ENCODE measurements at places on chromosomes 7 and 10. TPM values are rescaled to one million over a fixed set of nuclear protein-coding genes. Genes with fewer than 3 reads are reported as not detected.
A peak's percentile ranks its signal among the peaks of the same experiment; 100 is the strongest.

- peak; percentile 43 for DNase-seq
These were observed 111.8 kb downstream of the JAZF1 start for GRCh38 chr7:28068811-28069216.

DNA sequence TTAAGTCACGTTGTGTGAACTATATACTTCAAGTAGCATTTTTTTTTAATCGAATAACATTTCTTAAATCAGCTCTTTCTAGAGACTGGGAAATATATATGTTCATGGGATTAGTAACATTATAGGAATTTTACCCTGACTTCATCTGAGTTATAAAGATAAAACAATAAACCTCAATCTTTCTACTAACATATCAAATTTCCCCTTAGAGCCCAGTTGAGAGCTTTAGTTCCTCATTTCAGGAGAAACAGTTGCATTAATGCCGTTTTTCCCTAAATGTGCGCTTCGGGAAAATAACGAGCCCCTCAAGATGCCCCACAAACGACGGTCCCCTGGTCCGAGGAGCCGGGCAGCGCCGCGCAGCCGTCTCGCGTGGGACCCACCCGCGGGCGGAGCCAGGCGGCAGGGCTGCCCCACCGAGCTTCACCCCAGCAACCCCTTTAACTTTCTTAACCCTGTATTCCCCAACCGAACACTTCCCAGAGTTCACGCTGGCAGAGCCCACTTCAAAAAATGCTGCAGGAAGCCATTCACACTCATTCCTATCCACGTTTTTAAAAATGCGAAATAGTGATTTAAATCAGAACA, 152.5 kb upstream of the YAE1 start:
- no peak for DNase-seq

DNA sequence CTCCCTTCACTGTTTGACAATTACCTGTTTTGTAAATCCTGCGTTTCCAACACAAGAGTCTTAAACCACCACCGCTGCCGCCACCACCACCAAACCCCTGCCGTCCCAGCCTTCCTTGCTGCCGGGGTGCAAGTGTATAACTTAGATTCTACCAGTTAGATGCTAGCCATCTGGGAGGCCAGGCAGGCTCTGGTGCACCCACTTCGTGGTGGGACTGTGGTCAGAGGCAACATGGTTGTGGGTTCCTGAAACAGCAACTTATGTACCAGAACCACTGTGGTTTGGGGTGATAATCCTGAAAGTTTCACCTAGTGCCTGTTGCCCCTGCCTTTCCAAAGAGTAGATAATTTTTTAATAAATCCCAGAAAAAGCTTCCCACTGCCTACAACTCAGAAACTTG, 510.5 kb downstream of the CCSER2 start:
- DNase-seq = no peak

DNA sequence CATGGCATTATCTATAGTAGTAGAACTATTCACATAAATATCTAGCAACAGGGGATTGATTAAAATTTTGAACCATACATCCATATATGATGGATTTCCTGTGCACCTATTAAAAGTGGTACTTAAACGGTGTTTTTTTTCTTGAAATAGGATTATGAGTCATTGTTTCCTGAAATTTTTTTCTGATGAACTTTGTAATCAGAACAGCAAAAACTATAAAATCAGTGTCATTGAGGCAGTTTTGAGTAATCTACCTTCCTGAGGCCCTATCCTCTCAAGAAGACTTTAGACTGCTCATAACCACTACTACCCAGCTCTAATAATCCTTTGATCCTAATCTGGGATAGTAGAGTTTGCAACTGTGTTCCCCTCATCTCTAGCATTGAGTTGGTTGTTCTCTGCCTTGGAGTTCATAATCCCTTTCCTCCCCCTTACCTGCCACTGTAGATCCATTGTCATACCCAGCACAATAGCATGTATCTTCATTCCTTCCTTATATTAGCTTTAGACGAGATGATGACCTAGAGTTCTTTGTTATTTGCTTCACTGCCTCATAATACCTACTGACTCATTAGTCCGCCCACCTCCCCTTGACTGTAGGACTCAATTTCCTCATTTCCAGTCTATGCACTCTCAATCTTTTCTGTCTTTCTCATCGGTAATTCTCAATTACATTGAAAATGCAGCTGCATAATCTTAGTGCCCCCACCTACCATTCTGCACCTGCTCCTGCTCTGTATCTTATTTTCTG, 133.4 kb downstream of the LRRC4 start:
- DNase-seq = no peak

The PRRT4 gene
- total RNA-seq = not detected

DNA sequence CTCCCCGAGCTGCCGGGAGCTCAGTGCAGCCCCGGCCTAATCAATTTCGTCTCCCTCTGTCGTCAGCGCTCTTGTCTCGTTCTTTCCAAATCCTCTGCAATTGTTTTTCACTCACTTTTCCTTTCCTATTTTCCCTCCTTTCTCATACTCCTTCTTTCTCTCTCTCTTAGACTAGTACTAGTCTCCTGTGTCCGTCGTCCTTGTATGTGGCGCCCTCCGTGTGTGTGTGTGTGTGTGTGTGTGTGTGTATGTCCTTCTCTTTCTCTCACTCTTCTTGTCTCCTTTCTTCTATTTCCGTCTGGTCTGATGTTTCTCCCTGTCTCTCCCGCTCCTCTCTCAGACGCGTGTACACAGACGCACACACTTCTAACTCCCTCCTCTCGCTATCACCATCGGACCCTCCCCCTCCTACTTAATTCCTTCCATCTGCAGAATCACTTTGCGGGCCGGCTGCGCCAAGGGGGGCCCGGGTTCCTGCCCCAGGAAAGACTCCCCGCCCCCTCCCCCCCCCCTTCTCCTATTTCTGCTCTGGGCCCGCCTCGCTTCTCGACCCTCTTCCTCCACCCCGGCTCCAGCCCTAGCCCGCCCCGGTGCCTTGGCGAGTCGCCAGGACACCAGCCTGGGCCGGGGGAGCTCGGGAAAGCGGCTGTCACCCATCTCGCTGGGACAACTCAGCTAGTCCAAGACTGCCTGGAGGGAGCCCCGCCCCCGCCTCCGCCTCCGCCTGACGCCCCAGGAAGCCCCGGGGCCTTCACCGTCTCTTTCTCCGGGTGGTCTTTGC, 743 bp upstream of the ZCCHC24 start:
- peak; percentile 62 for DNase-seq

DNA sequence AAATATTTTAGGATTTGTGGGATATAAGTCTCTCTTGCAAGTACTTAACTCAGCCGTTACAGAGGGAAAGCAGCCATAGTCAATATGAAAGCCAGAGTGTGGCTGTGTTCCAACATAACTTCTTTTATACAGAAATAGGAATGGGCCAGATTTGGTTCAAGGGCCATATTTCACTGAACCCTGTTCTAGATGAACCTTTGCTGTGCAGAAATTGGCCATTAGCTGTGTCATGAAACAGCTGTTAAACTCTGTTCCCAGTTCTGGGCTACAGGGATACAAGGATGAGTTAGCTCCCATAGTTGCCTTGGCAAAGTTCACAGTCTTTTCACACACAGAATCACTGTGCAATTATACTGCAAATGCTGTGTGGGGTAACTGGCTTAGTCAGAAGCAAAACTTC, 213.9 kb upstream of the LRRN3 start:
- DNase-seq = no peak

- DNase-seq = peak; percentile 44
These were observed 21.4 kb downstream of the STAMBPL1 start for GRCh38 chr10:88901206-88901983.

The CTAGE8 gene
- total RNA-seq = 0.39 TPM

The GARIN1A gene
- 0.48 TPM for total RNA-seq

The HOGA1 gene
- total RNA-seq = 0.78 TPM

- DNase-seq = peak; percentile 66
These were observed 255.8 kb downstream of the ABCA13 start for GRCh38 chr7:48426966-48427555.

The CALML5 gene
- not detected for total RNA-seq

The H2AZ2 gene
- total RNA-seq = 1,026 TPM

GRCh38 chr10:33660329-33660728, 325.9 kb upstream of the NRP1 start:
- no peak for DNase-seq

DNA sequence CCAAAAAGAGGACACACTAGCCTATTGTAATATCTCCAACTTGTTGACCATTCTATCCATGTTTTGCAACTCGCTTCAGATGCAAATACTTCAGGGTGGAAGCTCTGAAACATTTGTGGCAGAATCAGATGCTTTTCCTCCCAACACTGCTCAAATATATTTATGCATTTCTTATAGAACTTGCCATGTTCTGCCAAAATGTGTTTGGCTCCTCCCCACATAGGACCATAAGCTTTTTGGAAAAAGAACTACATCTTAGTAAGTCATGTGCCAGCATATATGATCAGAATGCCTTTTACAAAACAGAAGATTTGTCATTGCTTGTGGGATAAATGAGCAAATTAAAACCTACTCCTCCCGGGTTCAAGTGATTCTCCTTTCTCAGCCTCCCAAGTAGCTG, 484.5 kb downstream of the TNS3 start:
- DNase-seq = no peak

The CCL24 gene
- not detected for total RNA-seq

The ACTR3C gene
- 18.1 TPM for total RNA-seq

The EMX2 gene
- total RNA-seq = not detected

DNA sequence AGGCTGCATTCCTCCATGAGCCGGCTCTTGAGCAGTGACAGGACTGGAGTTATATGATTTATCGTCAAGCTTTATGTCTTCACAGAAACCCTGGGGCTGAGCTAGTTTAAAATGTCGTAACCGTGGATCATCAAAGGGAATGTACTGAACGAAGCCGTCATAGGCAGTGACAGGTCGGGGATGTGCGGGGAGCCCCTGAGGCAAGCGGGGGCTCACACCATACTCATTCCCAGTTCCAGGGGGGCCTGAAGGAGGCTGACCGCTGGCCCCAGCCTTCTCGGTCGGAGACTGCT, 30.7 kb downstream of the JCAD start:
- DNase-seq = peak; percentile 37

The PLXNA4 gene
- 1.4 TPM for total RNA-seq

DNA sequence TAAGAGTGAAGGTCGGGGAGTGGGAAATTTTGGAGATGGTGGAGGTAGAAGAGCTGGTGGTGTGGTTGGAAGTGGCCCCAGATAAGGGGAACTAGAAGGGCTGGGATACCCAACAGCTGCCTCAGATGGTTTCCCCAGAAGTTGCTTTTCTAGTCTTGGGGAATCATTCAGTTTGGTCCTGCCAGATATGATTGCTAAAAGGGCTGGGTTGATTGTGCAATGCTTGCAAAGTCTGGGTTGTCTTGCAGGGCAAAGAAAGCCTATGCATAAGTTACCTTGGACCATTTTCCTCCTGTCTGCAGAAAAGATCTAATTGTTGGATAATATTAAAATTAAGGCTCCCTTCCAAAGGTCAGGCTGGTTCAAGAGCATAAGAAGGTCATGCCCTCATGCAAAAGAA, 213.8 kb upstream of the ZNF804B start:
- no peak for DNase-seq

The SLC13A1 gene
- not detected for total RNA-seq

The NAT16 gene
- total RNA-seq = not detected

The BTBD16 gene
- total RNA-seq = not detected

- no peak for DNase-seq
These were observed 76.0 kb upstream of the DNAAF5 start for GRCh38 chr7:650339-651031.

GRCh38 chr7:706721-707120, 19.8 kb upstream of the DNAAF5 start:
- DNase-seq = no peak

The ANXA11 gene
- 88.0 TPM for total RNA-seq

The TMEM176B gene
- total RNA-seq = not detected

DNA sequence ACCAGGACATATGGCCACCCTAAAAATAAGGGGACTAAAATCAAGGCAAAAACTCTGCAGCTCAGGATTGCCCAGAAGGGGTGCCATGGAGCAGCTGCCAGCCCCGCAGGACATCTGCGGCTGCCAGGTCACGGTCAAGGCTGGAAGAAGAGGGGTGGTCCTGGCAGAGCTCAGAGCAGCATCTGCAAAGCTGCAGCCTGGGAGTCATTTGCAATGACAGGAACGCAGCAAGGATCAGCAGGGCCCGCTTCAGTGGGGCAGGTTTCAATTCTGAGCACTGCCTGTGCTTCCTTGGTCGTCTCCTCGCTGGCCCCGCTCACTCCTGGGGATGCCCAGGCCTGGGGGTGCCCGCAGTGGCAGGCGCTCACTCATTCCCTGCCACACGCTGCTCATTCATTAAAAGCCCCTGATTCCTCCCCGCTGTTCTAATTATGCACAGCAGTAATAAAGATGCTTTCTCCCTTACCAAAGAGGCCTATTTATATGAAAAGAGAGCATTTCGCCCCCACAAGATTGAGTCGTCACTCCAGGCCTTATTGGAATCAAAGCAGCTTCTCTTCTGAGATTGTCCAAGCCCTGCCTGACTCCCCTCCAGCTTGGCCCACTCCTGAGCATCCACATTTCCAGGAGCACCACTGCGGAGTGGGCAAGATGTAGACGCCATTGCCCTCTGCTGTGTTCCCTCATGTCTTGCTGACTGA, 4.6 kb downstream of the HSPA12A start:
- DNase-seq = no peak

GRCh38 chr7:46162609-46163008, 241.5 kb upstream of the IGFBP3 start:
- peak; percentile 67 for DNase-seq

The CTNNA3 gene
- not detected for total RNA-seq

DNA sequence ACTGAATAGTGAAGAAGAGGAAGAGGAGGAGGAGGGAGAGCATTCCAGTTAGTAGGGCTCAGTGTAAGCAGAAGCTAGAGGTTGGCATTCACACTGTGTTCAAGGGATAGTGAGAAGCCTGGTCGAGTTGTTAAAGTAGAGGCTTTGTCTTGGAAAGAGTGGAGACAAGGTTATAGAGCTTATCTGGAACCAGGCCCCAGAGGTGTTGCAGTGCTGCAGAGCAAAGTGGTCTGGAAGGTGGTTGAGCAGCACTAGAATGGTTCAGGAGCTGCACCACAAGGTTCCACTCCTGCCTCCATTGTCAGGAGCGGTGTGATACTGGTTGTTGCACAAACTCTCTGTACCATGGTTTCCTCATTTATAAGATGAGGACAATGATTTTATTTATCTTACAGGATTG, 8.8 kb upstream of the PCGF5 start:
- no peak for DNase-seq

The WDR86 gene
- not detected for total RNA-seq

GRCh38 chr7:11875635-11876034, 43.6 kb upstream of the THSD7A start:
- no peak for DNase-seq

GRCh38 chr10:102673819-102674511, 29.7 kb downstream of the TRIM8 start:
- DNase-seq = peak; percentile 84

DNA sequence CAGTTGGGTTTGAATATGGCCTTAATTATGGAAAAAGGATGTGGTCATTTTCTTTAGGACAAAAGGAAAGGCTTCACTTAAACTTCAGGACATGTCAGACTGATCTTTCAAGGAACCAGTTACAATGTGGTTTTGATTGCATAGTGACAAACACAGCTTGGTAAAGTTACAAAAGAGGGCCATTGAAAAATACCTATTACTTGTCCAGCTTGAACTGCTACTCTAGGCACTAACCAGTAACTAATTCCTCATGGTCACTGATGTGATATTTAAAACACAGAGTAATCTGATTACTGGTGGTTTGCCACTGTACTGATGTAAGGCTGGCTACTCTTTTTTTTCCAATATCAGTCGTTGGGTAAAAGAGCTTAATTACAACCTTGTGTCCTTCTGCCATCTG, 22.6 kb downstream of the TES start:
- peak; percentile 76 for DNase-seq

The WNT8B gene
- not detected for total RNA-seq

The NUTM2B gene
- 0.24 TPM for total RNA-seq
